ENCODE measurements at places on chromosomes 12 and 14. TPM values are rescaled to one million over a fixed set of nuclear protein-coding genes. Genes with fewer than 3 reads are reported as not detected.

- no peak for DNase-seq
Measured at GRCh38 chr12:7046383-7047105, 14.0 kb upstream of the C1S start.

DNA sequence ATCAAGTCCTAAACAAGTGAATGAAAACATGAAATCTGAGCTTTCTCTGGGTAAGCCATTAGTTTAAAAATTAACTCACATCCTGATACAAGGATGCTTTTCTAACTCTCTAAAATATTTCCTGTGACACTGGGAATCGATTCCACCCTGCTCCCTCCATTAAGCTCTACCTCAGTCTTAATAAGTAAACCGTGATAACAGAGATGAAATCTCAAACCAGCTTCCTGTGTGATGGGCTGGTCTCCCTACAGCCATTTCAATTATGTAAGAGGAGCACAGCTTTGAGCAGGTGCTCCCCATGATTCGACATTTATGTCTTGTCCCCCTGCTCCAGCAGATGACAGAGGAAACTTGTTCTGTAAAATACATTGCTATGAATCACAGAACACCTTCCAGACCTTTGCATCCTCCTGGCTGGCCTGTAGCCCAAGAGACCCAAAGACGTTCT is 59.0 kb downstream of the GAS2L3 start:
- DNase-seq = no peak

GRCh38 chr14:55500219-55500701 is 59.8 kb upstream of the TBPL2 start:
- DNase-seq = no peak

GRCh38 chr12:88897723-88898122 is 317.5 kb upstream of the KITLG start:
- no peak for DNase-seq

DNA sequence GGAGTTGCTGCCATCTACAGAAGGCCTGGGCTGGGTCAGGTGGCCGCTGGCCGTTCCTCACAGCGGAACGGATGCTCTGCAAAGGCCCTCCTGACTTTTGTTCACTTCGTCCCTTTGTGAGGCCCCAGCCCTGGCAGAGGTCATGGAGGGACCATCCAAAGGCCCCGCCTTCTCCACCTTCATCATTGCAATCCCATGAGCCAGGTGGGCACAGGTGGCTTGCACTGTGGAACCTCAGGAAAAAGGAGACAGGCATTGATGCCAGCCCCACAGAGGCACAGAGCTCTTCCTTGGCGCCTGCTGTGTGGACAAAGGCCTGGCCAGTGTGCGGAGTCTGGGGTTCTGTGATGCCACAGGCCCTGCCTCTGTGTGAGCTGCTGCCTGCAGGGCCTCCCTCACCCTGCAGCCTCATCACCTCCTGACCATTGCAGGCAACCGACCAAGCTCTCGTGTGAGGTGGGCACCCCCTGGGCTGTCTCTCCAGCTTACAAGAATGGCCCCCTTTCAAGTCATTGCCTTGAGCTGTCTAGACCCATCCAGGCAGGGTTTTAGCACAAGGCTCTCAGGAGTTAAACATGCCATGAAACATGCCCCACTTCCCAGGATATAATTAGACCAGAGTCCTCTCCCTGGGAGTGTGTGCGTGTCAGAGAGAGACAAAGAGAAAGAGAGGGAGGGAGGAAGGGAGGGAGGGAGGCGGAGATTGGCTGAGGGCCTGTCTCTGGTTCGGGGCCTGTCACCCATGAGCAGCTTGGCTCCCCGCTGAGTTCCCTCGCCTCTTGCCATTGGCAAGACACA is 19.3 kb downstream of the NFKBIA start:
- peak; percentile 85 for DNase-seq

GRCh38 chr12:116135209-116135930 is 142.1 kb downstream of the MED13L start:
- DNase-seq = no peak

Gene IRF2BPL
- total RNA-seq = 20.1 TPM

Gene BHLHE41
- 36.1 TPM for total RNA-seq

Gene PRPH
- not detected for total RNA-seq

DNA sequence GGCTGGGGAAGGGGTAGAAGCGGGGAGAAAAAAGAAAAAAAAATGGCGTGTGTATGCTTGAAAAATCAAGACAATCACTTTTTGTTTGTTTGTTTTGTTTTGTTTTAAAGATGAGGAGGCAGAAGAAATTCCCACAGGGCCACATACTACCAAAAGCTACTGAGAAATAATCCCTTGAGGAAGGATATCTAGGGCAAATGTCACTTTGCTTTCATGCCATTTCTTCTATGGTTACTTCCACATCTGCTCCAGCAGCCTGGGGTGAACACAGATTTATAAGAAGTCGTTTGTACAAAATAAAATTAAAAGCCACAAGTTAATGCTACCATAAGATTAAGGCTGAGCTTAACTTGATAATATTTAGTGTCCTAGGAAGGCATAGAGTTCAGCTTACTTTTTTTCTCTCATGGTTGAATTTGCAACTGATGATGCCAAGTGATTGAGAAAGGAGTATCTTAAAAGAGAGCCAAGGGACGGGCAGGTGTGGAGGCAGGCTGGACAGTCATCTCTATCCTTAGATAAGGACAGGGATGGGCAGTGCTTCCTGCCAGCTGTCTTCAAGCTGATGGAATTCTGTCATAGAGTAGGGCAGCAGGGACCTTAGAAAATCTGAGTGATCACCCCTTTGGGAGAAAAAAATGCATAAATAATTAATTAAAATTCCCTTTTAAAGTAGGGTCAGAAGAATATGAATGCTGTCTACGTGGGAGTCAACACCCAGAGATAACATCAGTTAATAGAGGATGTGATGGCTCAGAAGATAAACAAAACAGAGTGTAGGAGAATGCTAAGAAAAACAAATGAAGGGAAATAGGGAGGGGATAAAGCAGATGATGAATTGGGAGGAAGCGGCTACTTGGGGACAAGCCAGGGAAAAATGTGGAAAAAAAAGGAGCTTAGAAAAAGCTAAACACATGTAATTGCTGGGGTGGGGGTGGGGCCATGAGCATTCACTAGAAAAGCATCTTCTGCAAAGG is 57.1 kb downstream of the DYRK2 start:
- DNase-seq = peak; percentile 74

GRCh38 chr14:90700933-90701776 is 115.1 kb downstream of the TTC7B start:
- DNase-seq = peak; percentile 43

Gene KRT3
- not detected for total RNA-seq

- no peak for DNase-seq
Measured at GRCh38 chr12:95497031-95497430, 23.1 kb downstream of the METAP2 start.

GRCh38 chr14:74919421-74920165 is 3.5 kb downstream of the RPS6KL1 start:
- DNase-seq = no peak

DNA sequence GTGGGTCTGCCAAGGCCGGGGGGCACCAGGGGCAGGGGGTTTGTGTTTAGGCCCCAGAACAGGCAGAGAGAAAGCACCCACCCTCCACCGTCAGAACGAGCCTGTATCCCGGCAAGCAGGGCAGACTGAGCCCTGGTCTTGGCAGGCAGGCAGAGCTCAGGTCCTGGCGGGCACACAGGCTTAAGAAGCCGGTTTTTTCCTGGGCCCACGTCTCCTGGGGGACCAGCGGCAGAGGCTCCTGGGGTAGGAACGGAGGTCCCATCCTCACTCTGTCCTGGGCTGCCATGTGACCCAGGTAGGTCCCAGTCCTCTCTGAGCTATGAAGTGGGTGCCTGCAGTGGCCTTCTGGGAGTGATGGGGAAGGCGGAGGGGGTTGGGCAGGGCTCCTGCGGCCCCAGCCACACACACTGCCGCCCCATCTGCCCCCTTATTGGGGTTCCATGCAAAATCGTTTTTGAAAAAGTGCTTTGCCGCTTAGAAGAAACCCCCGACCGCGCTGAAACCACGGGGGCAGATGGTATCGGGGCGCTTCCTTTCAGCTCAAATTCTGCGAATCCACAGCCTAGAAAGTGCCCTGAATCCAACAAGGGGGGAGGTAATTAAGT is 24.2 kb downstream of the SH2B3 start:
- DNase-seq = no peak

Gene SPTSSA
- 9.0 TPM for total RNA-seq

DNA sequence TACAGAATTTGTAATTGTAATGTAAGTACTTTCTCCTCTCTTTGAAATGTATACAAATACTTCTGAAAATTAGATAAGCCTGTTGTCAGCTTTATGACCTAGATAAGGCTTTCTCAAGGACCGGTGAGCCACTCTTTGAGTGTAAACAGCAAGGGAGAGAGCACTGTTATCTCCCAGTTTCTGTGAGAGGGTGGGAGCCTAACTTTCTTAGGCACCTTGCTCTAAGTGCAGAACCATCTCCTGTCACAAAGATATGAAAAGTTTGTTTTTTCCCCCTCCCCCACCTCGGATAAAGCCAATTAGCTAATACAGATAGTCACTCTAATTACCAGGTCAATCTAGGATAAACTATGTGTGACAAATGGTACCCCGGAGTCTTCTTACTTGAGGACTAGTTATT is 35.8 kb downstream of the CAPS2 start:
- no peak for DNase-seq

Gene SAMD15
- total RNA-seq = 0.21 TPM

Gene GUCY2C
- total RNA-seq = not detected

DNA sequence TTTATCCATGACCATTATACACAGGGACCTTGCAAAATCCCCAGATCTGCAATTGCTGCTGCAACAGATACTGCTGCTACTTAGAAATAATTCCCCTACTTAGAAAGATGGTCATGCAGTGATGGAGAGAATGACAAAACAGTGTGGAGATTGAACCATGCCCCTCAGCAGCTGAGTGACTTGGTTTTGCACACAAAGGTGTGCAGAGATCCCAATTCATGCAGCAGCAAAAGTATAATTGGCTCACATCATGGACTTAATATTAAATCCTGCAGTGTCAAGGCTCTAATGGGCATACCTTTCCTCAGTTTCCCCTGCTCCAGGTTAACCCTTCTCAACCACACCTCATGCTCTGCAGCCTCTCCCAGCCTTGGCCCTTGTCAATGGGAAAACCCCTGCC is 3.0 kb upstream of the KRT78 start:
- DNase-seq = no peak

DNA sequence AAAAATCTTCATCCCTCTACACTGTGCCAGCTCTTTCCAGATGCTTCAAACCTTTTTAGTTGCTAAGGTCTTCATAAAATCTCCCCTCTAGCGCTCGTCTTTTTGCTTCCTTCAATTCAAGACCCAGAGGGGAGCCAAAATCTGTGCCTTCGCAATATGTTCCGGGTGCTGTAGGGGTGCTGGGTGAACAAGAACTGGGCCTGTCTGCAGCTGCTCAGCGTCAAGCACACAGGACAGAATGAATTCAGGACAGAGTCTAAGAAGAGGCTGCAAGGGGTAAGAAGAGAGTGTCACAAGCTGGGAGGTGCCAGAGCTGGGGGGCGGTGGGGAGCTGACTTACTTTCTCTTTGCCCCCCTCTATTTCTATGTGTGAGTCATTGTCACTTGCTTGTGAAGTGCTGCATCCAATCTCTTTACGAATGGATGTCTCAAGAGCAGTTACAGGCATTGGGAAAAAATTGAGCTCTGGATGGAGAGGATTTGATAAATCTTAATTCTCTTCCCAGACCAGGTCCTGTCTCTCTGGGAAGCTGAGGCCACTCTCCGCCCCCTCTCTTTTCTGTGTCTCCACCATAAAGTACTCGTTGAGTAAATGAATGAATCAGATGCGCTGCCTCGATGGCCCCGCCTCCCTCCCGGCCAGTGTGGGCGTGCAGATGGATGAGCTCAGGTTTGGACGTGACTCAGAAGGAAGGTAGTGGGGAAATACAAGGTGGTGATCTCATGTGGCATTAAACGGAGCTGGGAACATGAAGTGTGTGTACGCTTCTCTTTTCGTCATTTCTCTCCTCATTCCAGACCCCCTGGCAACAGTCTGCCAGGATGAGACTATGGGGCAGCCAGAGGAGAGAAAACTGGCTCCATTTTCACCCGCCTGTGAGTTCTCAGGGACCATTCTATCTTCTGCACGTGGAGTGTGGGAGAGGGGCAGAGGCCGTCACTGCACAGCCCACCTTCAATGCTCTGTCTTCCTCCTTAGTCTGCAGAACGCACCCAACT is 91.3 kb downstream of the TSPAN9 start:
- peak; percentile 42 for DNase-seq

DNA sequence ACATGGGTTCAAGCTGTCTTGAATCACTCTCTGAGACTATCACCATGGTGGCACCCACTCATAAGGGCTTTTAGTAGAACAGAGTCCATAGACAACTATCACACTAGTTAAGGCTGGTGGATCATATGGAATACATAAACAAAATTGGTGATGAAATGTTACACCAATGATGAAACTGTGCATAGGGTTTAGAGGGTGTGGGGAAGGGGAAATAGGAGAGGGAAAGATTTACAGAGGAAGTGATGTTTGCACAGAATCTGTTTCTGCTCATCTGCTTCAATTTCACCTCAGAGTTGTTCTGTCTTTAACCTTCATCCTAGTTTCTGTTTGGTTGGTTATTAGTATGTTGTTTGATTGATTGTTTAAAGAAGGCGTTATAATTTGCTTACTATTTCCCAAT is 2.4 kb upstream of the RXYLT1 start:
- no peak for DNase-seq

Gene OR10G2
- not detected for total RNA-seq

DNA sequence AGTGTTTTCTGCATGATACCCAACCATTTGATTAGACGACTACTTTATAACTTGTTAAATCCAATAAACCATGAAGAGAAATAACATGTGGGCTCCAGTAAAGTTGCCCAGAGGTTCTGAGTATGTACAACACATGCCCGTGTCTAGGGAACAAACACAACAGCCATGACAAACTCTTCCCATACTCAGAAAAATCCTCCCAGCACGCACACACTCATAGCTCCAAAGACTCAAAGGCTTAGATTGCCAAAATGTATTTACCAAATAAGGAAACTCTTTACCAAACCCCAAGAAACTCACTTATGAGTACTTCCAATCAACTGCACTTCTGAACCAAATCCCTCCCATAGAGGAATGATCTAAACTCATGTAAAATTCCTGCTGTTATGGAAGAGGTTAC is 17.3 kb downstream of the SART3 start:
- no peak for DNase-seq

GRCh38 chr14:68225321-68225720 is 405.7 kb downstream of the RAD51B start:
- no peak for DNase-seq

- peak; percentile 46 for DNase-seq
Measured at GRCh38 chr14:93917141-93917540, 10.0 kb upstream of the FAM181A start.

GRCh38 chr12:88985631-88986030 is 366.7 kb downstream of the DUSP6 start:
- no peak for DNase-seq

DNA sequence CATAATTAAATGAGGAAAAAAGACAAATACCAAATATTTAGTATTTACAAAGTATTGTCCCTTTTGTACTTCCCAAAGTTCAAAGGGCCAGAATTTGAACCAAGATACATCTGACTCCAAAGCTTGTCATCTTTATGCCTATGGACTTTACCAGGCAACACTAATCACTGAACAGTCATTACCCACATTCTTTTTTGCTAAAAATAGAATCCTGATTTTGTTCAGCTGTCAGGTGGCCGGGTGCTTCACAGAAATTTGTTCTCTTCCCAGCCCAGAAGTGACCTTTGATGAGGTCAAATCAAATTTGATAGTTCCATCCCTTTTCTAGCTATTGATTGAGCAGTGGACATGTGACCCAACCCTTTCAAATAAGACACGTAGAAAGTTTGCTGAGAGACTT is 121.6 kb downstream of the LLPH start:
- no peak for DNase-seq

All from psoas muscle (tissue), 8 donors.